ENCODE measurements at places on chromosomes 6 and 20.

DNA sequence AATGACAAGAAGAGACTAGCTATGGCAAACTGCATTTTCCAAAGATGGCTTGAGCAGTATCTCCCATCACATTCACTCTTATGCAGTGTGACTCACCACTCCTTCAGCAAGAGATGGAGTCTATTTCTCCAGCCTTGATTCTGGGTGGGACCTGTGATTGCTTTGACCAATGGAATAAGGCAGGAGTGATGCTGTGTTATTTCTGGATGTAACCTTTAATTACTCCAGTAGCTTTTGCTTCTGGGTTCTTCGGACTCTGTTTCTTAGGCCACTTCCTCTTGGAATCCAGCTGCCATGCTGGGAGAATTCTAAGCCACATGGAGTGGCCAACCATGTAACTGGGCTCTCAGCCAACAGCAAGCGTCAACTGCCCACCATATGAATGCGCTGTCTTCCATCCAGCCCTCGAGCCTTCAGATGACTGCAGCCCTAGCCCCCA, 50.7 kb downstream of the TGM2 start:
- DNase-seq = no peak

DNA sequence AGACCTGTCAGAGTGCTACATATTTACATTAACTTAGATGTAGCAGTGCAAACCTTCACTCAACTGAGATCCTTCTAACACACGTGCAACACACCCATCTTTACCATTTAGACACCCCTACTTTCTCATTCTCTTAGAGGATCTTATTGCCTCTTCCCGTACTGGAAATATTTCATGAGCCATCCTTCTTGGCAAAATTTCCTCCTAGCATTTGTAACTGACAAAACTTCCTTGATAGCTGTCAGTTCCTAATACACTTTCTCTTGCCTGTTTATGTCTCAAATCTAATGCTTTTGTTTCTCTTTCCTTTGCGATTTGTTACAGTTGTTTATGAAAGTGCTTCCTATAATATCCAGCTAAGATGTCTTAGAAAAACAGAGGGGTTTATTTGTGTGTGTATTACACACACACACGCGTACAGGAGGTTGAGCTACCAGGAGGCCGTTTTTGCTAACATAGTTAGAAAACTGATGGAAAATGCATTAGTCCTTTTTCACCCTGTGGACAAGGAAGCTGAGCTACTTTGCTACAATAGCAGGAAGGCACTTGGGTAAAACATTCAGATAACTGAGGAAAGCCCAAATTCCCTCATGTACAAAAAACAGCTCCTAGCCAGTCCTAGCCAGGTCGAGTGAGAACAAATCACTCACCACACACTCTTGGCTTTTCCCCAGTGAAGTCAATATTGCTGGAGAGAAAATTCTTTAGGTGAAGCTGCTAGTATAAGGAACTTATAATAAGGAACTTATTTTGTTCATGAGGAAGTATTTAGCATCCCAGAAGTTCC, 153.6 kb downstream of the NFATC2 start:
- DNase-seq = no peak

- DNase-seq = peak; percentile 7
Observed at GRCh38 chr6:121335087-121336008, 1.1 kb upstream of the TBC1D32 start.

DNA sequence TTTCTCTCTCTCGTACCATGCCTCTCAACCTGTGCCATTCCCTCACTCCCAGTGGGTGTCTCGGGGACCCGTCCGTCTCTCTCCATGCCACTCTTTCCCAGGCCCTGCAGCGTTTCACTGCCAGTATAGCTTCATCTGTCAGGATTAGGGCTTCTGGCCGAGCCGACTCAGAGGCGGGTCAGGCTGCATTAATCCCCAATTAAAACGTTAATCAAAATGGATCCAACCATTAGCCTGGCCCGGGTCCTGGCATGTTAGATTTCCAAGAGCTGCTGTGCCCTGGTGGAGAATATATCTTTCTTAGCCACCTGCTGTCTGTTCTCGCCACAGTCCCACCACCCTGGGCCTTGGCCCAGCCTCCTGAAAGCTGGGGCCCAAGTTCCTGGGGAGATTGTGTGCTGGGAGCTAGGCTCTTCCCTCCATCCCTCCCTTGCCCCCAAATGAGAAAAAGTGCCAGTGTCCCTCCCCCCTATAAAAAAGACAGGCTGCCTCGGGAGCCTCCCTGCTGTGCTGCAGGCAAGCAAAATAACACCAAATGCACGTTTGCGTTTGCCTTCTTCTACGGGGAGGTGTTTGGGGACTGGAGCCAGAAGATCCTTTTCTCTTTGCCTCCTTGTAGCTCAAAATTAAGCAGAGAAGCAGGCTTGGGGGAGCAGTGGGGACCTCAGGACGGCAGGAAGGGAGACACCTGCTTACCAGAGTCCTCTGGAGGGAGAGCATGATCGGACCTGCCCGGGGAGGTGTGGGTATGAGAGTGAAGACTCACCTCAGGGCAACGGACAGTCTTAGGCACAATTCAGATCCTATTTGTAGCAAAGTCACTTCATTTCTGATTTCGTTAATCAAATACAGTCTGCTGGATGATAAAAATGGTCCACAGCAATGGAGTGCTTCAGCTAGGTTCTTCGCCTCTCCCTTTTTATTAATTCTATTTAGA, 3.0 kb downstream of the KCNG1 start:
- no peak for DNase-seq

DNA sequence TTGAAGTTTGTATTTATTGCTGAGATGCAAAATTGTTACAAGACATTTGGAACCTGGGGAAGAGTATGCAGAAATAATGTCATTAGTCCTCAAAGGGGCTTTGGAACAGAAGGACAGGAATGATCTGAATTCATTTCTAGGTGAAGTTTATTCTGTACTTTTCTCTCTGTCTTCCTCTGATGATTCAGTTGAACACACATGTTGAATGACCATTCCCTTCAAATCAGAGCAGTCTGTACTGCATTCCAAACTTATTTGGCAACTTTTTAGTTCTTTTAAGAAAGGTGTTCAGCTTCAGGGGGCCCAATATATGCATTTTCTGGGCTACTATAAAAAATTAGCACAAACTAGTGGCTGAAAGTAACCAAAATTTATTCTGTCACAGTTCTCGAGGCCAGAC, 213.9 kb upstream of the LAMP5 start:
- no peak for DNase-seq
